KG1 (cell line): ENCODE measurements at places on chromosomes 6 and 20.

DNA sequence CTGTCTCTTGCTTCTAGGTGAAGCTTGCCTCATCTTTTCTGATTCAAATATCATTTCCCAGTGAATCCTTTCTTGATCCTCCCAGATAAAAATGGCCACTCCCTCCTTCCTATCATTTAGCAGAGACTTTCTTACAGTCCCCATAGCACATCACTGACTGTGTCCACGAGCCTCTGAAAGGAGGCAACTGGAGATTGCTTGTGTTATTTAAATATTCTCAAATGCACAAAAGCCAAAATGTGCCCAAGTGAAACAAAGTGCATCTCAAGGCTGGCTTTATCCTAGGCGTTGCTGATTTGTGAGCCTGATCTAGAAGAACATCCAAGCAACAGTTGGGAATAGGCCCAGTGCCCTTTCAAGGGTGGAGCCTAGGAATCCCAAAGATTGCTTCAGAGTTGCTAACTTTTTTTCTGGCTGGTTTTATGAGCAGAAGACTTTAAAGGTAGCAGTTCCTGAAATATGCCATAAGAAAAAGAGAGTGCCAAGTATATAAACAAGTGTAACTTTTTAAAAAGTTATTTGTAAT is 393.6 kb downstream of the CD83 start:
- no peak for DNase-seq

DNA sequence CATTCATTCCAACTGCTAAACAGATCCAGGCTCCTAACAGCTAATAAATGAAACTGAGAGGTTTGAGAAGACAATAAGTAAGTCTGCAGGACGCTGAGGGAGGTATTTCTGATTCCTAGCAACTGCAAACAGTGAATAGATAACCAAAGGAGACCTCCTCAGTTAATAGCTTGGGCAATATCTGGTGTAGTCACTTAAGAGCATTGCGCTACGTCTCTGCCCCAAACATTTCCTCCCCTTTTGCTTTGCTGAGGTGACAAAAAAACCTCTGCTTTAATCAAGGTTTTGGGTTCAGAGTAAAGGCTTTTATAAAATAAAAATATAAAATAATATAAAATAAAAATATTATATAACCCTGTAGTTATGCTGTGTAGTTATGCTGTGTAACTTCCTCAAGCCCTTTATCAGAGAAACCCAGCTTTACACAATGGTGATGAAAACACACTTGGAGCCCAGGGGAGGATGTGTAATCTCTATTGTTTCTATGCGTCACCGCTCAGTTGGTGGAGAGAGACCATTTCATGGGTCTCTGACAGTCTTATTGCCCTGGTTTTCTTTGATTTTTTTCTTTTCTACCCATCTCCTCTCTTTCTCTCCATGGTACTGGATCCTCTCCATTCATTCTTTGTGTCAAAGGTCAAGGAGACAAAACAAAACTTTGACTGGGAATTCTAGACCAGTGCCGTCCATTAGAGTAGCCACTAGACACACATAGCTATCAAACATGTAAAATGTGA is 18.9 kb upstream of the CALHM5 start:
- DNase-seq, result no peak

DNA sequence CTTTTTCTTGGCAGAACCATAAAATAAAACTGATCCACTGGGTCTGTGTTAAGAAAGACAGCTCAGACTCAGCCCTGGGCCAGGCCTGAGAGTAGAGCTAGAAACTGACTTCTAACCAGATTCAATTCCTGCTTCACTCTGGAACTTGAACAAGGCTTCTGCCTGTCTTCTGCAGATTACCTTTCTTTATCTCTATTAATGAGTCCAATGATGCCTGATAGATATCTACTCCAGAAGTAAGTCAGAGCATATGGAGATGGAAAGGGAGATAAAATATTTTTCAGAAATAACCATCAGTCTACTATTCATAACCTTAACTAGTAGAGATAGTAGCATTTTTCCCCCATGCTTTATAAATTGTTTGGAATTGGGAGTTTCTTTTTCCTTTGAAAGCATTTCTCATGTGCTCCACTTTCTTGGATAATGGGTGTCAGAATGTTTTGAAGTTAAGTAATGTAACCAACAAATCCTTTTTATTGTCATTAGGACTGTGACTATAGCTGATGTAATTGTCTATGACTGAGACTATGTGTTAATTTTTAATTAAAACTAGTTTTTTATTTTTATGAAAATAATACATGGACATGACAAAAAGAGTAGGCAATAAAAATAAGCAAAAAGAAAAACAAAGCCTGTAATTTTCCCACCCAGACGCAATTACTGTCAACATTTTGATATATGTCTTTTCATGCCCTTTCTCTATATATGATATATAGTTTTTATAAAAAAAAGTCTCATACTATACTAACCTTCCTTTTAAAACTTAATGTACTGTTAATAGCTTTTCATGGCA is 7.2 kb downstream of the SOBP start:
- DNase-seq, result no peak

- no peak for DNase-seq
Measured at GRCh38 chr20:62845416-62846160, 16.0 kb downstream of the TCFL5 start.

GRCh38 chr6:22821664-22822320 is 252.4 kb downstream of the HDGFL1 start:
- DNase-seq, result no peak

GRCh38 chr6:12356983-12357972 is 67.1 kb downstream of the EDN1 start:
- DNase-seq, result no peak

DNA sequence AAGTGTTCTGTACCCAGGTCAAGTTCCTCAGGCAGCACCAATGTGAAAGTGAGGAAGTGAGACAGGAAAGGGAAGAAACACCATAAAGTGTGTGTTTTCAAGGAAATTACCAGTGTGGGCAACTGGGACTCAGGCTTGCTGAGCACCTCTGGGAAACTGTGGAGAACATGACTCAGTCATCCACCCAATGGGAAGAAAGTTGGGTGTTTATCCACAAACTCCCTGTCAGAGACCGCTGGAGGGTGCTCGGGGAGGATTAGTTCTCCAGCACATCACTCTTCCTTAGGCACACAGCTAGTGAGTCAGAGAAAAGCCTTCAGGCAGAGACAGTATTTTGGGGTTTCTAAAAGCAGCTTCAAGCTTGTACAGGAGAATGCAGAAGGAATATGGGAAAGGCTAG is 93.6 kb downstream of the PCSK2 start:
- no peak for DNase-seq

DNA sequence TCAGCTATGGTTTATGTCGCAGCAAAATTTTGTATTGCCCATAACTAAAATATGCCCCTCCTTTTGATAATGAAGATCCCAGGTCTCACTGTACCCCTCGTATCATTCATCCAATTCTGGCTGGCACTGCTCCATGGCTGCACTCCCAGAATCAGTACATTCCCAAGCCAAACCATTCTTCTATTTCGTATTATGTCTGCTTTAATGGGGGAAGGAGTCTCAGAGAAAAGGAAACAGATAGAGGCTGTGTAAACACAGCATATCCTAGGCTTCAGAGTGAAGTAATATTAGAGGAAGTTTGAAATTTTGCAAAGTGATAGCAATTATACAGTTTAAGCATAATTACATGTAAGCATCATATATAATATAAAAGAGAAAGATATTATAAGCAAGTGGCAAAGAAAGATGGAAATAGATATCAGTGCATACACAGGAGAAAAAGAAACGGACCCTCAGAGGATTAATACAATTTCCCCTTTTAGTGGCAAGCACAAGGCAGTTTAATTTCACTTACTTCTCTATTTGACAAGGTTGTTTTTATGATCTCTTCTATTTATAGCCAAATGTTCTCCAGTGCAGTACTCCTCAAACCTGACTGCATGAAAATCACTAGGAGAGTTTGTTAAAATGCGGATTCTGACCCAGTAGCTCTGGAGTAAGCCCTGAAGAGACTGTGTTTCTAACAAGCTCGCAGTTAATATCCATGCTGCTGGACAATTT is 56.5 kb upstream of the TENT5A start:
- DNase-seq, result peak; percentile 58

GRCh38 chr6:70253923-70254322 is 49.0 kb downstream of the COL9A1 start:
- no peak for DNase-seq

DNA sequence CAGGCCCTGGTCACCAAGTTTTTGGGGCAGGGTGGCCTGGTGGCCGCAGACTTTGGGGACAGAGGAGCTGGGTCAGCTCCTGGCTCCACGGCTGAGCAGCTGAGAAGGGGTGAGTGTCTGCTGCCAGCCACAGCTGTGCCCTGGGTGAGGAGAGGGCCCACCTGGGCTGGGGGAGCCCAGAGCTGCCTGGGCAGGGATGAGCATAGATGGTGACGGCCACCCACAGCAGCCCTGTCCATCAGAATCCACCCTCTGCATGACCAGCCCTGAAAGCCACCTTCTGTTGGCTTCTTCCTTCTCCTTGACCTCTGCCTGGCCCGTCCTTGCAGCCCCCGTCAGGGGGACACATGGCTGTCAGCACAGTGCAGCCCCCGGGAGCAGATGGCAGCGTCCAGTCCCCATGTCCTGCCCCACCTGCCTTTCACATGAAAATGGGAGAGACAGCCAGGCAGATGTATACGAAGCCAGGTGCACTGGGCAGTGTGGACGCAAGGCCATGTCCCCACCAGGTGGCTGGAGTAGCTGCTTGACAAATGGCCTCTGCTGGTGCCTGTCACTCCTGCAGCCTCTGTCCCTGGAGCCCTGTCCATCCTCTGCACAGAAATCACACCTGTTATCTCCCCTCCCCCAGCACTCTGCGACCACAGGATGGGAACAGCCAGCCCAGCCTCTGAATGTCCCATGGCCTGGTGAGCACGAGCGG is 220.8 kb downstream of the PREX1 start:
- DNase-seq, result no peak

- no peak for DNase-seq
Measured at GRCh38 chr6:168239044-168239773, 80.4 kb downstream of the DACT2 start.

- DNase-seq, result no peak
Measured at GRCh38 chr20:33803921-33804337, 7.2 kb upstream of the CHMP4B start.

GRCh38 chr20:46964618-46965455 is 70.2 kb downstream of the EYA2 start:
- DNase-seq, result no peak

GRCh38 chr6:125574604-125575003 is 174.8 kb upstream of the HEY2 start:
- DNase-seq, result no peak

GRCh38 chr6:17179530-17180073 is 77.8 kb downstream of the STMND1 start:
- no peak for DNase-seq

DNA sequence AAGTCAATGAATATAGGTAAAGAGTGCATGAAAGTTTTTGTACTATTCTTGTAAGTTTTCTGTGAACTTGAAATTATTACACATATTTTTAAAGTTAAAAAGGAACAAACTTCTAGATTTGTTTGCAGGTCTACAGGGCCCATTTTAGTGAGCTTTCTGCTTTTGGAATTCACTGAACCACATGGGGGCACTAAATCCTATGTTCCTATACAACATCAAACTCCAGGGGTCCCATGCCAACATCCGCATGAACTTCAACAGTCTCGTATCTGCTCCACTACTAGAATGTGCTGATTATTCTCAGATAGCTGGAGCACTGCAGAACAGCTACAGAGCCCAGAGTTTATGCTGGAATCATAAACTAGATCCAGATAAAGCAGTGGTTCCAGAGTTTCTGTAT is 347.9 kb upstream of the SPTLC3 start:
- DNase-seq, result no peak

- DNase-seq, result no peak
Measured at GRCh38 chr6:111921103-111921502, 47.9 kb upstream of the FYN start.

DNA sequence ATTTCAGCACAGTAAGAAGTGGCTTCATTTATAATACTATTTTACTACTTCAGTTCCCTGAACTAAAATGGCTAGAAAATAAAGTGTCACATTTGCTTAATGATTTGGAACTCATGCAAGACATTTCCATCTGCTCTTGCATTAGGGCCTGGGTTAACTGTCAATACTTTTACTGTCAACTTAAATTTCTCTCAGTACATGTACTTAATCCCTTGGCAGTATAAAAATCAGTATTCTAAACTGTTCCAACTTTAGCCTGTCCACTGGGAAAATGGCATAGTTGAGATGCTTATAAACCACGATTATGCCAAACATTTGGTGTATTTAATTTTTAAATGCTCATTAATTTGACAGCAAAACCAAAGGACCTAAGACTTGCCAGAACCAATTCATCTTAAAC is 154.5 kb downstream of the ASCC3 start:
- DNase-seq, result no peak

DNA sequence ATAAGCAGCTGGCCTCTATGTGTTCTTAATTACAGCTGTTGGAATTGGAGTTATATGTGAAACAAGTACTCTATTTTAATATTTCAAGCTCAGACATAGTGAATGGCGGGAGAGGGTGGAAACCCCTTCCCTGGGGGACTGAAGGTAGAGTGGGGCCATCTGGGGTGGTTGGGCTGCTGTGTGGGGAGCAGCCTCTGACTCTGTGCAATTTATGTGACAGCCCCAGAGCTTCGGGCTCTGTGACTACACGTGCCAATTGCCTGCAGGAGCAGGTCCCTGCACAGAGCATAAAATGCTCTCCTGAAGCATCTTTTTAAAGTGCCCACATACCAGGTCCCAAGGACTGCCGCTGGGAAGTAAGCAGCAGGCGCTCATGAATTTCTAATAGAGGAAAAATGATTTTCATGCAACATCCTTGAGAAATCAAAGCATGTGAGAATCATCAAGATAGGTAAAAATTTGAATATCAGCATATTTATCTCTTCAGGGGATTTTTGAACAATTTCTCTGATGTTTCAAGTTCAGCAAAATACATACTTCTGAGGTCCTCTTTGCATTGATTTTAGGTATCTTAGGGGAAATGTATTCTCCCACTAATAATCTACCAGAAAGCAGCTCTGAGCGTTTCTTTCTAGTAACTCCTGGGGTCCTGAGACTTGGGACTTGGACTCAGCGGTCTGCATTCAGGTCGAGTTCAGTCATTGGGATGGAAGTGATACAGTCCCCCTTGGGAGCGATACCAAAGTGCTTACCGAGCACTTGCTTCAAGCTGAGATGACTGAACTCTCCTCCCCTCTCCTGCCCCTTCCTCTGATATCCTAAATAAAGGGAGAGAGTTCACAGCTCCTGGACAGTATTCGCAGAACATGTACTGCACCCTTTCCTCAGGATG is 40.0 kb downstream of the ALDH8A1 start:
- no peak for DNase-seq

GRCh38 chr6:5996714-5997419 is 9.9 kb downstream of the NRN1 start:
- no peak for DNase-seq

- no peak for DNase-seq
Measured at GRCh38 chr6:52098721-52099120, 11.3 kb upstream of the PKHD1 start.

DNA sequence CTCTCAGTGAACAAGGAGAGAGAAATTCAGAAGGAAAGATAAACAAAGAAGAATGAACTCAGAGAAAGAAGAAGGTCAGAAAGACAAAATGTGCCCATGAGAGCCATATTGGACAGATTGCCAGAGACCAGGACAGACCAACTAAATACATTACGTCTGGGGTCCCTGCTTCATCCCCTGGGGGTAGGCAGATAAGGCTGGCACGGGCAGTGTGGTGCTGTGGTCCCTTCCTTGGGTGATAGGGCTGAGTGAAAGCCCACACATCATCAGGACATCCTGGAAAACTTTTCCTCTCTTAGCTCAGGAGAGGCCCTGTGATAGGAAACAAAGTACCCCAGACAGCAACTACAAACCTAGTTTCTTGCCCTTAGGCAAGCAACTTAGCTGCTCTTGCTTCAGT is 13.2 kb upstream of the ARMC12 start:
- no peak for DNase-seq

- DNase-seq, result no peak
Measured at GRCh38 chr6:39808964-39809363, 16.8 kb downstream of the DAAM2 start.

- DNase-seq, result no peak
Measured at GRCh38 chr6:110875548-110876169, 1.1 kb downstream of the AMD1 start.
